Peyer's patch (tissue), 4 donors: ENCODE measurements at places on chromosomes 7 and 10. TPM values are rescaled to one million over a fixed set of nuclear protein-coding genes. Genes with fewer than 3 reads are reported as not detected.
A peak's percentile ranks its signal among the peaks of the same experiment; 100 is the strongest.

DNA sequence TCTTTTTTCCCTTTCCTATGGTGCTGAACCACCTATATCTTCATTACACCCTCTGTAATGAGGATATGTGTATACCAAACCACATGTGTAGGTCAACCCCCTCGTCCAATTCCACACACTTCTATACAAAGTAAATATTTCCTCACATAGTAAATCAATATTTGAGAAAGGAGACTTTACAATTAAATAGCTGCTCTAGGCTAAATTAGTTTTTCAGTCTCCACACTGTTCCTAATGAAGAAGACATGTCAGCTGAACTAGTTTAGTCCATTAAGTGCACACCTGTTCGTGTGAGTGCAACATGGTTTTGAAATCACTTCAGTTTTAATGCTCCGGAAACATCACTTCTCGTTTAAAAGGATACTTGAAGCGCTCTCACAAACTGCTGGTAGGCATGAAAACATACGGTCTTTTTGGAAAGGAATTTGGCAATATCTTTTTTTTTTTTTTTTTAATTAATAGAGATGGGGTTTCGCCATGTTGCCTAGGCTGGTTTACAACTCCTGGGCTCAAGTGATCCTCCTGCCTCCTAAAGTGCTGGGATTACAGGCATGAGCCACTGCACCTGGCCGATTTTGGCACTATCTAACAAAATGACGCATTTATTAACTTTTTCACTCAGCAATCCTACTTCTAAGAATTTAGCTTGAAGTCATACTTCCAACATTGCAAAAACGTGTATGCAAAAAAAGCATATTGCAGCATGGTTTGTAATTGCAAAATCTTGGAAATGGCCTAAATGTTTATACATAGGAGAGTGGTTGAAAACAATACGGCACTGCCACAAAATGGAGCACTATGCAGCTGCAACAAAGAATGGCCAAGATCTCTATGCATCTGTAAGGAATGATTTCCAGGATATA lies 2.1 kb upstream of the XRCC2 start:
- DNase-seq: no peak

DNA sequence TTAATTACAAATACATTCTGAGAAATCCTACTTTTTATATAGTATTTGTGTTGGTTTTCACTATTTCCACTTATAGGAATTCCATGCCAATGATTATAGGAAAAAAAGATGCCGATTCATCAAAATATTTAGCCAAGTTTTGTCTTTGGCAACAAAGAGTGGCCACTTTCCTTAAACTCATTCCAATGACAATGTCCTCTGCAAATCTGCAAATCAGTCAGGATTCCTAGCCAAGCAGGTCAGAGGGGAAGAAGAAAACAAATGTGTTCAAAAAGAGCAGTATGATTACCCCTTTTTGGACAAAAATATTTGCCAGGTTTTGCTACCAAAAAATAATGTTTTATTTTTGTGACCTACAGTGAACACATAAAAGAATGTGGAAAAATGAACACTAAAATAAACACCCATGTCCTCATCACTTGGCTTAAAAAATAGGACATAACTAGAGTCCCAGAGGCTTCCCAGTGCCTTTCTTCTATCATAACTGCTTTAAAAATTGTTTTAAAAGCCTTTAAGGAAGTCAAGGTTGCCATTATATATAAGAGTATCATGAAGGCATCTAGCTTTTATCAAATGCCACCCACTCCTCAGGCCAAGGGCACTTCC lies 125.9 kb downstream of the ADAM12 start:
- no peak for DNase-seq

DNA sequence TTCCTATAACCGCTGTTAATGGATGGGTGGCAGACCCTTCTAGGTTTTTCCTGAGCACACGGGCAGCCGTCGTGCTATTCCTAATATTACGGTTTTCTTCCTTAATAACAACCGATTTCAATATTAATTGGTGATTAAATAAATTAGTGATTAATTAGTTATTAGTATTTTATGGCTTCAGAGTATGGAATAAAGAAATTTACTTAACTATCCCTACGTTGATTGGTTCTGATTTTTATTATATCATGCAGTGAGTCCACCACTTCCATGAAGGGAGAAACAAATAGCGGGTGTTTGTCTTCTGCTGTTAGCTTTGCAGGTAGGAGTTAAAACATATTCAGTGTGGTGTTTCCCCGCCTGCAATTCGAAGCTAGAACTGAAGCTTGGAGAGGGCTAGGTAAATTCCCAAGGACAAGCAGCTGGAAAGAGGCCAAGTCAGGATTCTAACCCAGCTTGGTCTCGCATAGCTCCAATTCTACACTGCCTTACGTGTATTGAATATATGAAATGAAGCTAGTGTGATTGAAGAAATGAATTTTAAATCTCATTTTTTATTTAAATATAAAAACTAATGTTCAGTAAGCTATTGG lies 928 bp upstream of the CSTF2T start:
- no peak for DNase-seq

DNA sequence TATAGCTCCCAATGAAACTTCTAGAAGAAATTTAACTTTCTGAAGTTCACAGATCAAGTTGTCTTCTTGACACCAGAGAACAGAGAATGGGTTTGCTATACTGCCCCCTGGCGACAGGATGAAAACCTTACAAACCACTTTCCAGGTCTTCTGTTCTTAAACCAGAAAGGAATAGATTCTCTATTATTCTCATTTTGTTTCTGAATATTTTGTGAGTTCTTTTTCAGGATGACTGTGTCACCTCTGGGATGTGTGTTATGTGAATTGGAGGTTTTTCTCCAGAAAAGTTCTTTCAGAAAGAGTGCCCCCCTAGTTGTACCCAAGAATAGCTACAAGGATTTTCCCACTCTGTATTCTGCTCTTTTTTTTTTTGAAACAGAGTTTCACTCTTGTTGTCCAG lies 6.3 kb downstream of the IFT22 start:
- peak; percentile 75 for DNase-seq

Gene EXOC4
- total RNA-seq: 128 TPM

Gene PRKG1
- total RNA-seq: 31.1 TPM
